ENCODE measurements at places on chromosomes 12 and 14.

GRCh38 chr14:101947577-101947903 is 16.8 kb upstream of the DYNC1H1 start:
- DNase-seq: no peak

- DNase-seq: no peak
These were observed 33.7 kb downstream of the NRDE2 start for GRCh38 chr14:90297876-90298629.

DNA sequence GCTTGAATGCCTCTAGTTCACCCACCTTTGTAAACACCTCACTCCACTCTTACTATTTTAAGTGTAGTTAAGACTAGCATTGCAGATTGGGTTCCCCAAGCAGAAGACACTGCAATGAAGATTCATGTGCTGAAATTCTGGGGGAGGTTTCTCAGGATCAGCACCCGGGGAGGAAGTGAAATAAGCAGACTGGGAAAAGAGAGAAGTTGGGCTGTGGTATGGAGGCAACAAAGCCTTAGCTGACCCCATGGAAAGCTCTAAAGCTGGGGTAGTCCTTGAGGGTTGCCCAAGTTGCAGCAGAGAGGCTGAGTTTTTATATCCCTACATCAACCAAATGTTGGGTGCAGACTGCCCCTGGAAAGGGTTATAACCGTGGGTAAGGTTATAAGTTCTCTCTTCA is 23.9 kb upstream of the IGF1 start:
- no peak for DNase-seq

DNA sequence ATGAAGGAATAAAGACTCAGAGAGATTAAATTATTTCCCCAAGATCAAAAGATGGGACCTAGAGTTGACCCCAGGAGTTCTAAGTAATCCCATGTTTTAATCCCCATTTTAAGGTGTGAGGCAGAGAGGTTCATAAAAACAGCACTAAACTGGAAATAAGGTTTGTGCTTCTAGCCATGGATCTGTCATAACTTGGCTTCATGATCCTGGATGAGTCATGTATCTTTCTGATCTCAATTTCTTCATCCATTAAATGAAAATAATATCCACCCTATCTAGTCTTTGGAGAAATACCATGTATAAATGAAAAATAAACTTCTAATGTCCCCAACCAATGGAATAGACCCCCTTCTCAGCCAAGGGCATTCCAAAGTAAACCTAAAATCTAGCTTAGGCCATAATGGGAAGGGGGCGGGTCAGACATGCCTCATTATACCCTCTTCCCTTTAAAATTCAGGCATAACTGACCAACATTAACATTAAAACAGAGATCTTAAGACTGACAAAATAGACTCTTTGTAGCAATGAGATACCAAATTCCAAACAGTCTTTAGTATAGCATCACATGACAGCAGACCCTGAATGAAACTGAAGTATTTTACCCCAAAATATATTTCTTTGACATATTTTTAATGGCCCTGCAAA is 47.8 kb downstream of the SLC41A2 start:
- DNase-seq: no peak

Measured in hematopoietic multipotent progenitor cell treated with erythropoietin and hydrocortisone succinate and interleukin-3 and kit ligand, for 4 days (in vitro differentiated cells).